ENCODE measurements at places on chromosomes 4 and X.

DNA sequence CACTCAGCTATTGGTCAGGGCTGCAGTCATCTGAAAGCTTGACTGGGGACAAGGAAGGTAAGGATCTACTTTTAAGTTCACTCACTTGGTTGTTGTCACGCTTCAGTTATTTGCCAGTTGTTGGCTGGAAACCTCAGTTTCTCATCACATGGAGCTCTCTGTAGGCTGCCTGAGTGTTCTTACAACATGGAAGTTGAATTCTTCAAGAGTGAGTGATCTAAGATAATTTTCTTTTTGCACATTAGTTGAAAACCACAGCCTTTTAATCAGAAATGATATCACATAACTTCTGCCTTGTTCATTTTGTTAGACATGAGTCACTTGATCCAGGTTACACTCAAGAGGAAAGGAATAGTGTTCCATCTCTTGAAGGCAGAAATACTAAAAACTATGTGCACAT lies 552.7 kb downstream of the RAPGEF2 start:
- DNase-seq, result no peak

- no peak for DNase-seq
Measured at GRCh38 chr4:61380865-61381264, 180.7 kb downstream of the ADGRL3 start.

GRCh38 chr4:150794706-150795105 lies 212.8 kb downstream of the MAB21L2 start:
- DNase-seq, result no peak

DNA sequence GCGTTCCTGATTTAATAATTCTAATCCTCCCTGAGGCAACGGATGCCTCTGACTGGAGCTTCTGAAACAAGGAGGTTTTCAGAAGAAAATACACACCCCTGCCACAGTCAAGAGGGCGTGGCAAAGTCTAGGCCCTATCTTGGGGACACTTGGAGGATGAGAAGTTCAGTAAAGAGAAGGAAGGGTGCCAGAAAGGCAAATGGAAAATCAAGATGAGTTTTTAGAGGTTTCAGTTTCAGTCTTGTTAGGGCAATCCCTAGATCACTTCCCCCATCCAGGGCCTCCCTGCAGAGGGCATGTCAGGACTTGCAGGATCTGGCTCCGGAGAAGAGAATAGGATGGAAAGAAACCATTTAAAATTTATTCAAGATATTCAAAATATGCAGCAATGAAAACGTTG lies 28.5 kb upstream of the FGF2 start:
- DNase-seq, result peak; percentile 46

- DNase-seq, result no peak
Measured at GRCh38 chr4:3409571-3410091, 32.1 kb upstream of the HGFAC start.

DNA sequence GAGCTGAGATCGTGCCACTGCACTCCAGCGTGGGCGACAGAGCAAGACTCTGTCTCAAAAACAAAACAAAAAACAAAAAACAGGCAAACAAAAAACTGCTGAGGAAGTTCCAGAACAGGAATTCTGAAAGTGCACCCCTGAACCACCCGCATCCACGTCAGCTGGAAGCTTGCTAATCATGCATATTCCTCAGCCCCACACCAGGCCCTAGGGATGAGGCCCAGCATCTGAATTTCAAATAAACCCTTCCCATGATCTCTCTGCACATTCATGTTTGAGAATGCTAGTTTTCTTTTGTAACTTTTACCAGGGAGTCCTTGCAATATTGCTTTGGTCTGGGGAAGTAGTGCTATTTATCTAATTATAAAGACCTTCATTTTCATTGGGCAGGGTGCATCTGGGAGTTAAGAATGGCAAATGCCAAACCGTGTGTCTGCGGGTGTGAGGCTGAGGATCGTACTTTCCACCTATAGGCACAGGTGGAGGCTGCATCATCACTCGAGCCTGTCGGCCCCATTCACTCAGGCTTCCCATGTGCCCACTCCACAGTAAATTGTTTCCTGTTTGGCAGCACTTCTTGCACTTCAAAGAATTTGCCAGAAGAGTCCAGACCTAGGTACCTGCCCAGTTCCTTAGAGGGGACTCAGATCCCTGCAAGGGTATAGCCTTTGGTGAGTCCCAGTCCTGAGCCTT lies 23.6 kb downstream of the CCKAR start:
- no peak for DNase-seq

GRCh38 chrX:153306527-153307115 lies 14.9 kb downstream of the PNMA6F start:
- no peak for DNase-seq

DNA sequence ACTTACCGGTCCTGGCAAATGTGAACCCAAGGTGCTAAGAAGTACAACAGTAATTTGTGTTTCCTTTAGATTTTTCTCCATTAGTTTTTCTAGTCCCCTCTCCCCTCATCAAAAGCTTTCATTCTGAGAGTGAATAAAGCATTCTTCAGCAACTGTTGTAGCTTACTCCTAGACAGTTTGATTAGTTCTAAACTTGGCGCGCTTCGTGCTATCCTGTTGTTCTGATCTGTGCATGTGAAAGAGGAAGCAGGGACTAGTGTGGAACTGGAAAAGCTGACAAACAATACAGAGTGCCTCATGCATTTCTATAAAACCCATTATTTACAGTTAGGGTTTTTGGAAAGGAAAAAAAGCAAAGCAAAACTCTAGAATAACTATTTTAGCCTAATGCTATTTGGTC lies 556.9 kb upstream of the SLIT2 start:
- no peak for DNase-seq

DNA sequence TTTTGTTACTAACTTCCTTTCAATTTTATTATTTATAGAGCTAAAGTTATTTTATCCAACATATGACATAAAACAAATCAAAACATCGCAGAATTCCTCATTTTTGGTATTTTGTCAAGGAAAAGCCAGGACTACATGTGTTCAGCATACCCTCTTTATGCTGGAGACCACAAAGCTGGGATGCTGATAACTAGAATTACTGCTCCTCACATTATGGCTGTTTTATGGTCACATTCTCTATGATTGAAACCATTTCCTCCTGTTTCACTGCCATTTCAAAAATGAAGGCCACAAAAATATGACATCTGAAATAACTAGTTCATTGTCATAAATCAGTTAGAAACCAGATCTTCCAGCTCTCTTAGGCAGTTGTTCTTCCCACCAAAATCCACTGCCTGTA lies 41.7 kb downstream of the KLHL34 start:
- no peak for DNase-seq

DNA sequence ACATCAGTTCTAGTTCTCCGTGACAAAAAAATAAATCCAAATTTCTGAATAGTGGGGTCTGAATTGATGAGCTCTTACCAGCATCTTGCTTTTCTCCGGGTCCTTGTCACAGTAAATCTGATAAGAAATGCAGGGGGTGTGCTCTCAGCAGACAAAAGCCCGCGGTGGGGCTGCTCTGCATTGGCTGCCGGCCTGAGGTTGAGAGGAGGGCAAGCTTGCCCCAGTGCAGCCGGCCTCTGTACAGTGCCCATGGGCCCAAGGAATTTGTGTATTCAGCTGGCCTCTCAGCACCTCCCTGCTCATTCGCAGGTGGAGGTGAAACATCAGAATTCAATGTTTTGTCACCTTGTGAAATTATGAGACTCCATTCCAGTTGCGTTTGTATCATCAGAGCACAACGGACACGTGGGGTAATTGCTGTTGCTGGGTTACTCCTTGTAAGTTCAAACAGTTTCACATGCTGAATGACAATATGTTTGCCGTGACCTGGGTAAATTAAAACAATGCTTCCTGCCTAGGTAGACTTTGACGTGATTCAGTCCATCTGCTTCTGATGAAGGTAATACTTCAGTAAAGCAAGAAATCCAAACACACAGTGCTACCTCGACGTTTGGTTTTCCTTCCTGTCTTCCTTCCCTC lies 596.4 kb downstream of the MID1IP1 start:
- DNase-seq, result no peak

DNA sequence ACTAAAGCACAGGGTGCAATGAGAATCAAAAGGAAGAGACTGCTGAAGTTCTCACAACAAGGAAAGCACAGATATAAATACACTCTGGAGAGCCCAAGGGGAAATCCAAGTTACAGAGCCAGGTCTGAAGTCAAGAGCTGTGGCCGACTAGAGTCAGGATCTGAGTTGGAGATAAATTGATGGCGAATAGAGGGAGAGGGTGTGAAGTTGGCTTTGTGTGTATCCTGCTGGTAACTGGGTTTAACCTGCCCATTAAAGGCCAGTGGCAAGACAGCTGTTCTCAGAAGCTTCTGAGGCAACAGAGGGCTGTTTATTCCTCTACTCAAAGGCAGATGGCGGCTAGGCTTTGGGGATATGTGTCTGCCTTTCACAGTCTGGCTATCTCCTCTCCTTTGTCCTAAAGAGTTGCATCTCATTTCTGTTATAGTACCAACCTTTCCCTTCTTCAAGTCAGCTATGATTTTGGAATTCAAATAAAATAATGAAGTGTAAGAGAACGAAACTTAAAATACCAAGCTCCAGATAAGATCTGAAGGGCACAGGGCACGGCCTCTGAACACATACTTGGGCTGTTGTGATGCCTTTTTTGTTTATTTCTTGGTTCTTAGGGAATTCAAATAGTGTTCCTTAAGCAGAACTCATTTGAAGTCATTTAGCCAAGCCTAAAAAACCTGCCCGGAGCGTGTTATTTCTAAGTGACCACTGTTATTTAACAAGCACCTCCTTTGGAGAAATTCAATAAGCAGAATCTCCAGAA lies 142.1 kb downstream of the APBB2 start:
- DNase-seq, result no peak

GRCh38 chr4:47819178-47819577 lies 18.7 kb downstream of the CORIN start:
- DNase-seq, result no peak

DNA sequence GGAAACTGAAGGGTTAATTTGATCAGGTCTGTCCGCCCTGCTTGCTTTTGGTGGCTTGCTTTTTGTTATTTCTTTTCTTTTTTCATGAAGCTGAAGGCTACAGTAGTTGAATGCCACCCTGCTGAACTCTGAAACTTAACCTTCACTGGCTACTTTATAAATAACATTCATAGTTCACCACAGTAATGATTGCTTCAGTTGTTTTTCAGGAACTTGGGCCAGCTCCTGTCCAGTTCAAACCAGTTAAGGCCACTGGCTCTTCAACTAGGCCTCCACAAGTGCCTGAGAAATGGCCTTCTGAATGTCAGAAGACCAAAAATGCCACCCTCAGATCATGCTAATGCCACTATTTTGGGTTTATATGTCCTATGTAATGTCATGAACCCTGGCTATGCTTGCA lies 7.7 kb upstream of the ASB9 start:
- no peak for DNase-seq

DNA sequence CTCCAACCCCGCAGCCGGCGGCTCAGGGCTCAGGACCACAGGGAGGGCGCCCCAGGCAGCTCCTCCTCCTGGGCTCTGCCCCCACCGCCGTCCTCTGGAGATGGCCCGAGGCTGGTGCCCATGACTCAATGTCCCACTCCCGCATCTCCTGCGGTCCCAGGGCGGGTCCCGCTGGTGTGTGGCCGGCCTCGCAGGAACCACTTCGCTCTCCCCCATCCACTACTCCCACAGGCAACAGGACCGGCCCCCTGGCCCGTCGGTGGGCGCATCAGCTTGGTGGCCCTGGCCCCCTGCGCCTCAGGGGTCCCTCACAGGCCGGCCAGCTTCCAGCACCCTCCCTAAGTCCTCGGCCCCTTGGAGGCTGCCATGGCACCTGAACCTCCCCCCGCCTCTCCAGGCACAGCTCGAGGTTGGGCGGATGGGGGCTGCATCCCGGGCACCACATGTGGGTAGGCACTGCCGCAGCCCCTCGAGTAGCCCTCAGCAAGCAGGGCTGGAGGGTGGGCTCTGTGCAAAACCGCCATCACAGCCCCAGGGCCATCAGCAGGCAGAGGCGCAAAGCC lies 22.8 kb upstream of the SPON2 start:
- peak; percentile 42 for DNase-seq

- no peak for DNase-seq
Measured at GRCh38 chr4:139017861-139018260, 2.3 kb downstream of the NOCT start.

GRCh38 chr4:169869490-169869889 lies 111.7 kb upstream of the HPF1 start:
- no peak for DNase-seq

GRCh38 chrX:71953391-71953790 lies 42.7 kb downstream of the NHSL2 start:
- no peak for DNase-seq

- DNase-seq, result no peak
Measured at GRCh38 chrX:75582511-75582910, 59.7 kb upstream of the ZDHHC15 start.

DNA sequence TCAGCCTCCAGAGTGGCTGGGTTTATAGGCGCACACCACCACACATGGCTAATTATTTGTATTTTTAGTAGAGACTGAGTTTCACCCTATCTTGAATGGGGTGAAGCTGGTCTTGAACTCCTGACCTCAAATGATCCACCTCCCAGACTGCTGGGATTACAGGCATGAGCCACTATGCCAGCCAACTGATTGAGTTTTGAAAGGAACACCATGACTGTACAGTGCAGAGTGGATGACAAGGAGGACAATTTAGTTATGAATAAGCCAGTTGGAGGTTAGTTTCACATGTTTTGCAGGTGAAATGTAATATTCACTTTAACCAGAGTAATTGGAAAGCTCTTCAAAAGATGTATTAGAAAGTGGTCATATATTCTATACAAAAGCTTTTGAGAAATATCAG lies 60.8 kb downstream of the PCDH18 start:
- no peak for DNase-seq

- no peak for DNase-seq
Measured at GRCh38 chr4:153143527-153144348, 60.5 kb upstream of the TRIM2 start.

- no peak for DNase-seq
Measured at GRCh38 chrX:9775930-9776329, 10.3 kb upstream of the GPR143 start.

DNA sequence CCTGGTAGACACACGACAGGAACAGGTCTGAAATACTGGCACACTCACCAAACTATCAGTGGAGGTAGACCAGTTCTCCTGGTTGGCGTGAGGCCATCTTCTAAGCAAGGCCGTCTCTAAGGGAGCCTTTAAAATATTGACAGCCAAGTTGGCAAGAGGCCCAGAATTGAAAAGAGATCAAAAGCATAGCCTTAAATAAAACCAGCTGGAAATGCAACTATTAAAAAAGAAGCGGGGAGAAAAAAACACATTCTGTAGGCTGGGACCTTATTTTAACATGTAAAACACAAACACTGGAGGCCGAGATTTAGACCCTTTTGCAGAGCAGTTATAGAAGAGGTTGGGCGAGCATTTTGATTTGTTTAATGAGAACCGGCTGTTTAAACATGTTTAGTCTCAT lies 233.0 kb upstream of the CLNK start:
- no peak for DNase-seq

Measured in ureter (tissue), 1 donor.